Upper lobe of left lung (tissue), 6 donors: ENCODE measurements at places on chromosomes 6 and 20.

- DNase-seq = no peak
These were observed 8.7 kb upstream of the RPS21 start for GRCh38 chr20:62378215-62378614.

DNA sequence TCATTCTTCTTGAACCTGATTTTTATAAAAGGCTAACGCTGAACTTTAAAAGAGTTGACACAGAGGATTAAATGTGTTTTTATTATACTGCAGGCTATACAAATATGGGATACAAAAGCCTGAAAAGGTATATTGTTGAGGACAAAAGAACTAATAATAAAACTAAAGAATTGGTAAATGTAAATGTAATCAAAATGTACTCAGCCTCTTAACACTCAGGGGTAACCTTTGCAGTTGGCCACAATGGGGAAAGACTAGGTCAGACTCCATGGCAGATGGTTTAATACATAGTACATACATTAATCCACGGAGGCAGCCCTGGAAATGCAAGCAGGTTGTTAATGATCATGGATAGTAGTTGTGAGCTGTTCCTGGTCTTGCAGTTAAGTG is 57.5 kb downstream of the SOBP start:
- DNase-seq = no peak

- no peak for DNase-seq
These were observed 189.1 kb downstream of the ZDHHC14 start for GRCh38 chr6:157570104-157570503.

GRCh38 chr6:107654764-107655163 is 164.8 kb downstream of the SOBP start:
- no peak for DNase-seq

GRCh38 chr20:11438412-11438811 is 479.3 kb upstream of the BTBD3 start:
- DNase-seq = no peak
